RCC 7860 (cell line): ENCODE measurements at places on chromosomes 4 and X.

DNA sequence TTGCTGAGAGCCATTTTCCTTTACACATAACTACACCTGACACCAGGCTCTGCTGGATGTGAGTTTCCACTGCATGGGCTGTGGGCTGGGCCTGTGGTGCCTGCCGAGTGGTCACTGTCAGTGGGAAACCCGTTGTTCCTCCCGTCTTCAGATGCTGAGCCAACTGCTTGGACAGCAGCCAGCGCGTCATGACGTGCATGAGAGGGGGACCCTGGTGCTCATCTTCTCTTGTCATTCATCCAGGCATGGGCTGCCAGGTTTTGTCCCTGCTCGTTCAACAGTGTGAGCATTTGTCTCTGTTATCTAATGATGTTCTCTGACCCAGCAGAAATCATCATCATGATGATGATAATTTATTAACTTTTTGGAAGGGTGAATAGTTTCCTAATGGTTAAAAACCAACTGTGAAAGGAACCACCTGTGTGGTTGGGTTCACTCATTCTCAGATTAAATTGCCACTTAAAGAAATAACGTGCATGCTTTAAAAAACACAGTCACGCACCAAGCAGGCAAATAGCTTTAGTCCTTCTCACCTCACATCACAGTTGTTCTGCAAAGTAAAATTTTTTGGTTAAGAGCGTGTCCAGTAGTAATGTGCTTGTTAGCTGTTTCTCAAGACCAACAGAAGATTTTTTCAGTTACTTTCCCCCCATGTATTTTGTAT, 19.9 kb upstream of the CLDN34 start:
- DNase-seq, result no peak

GRCh38 chr4:47050761-47051725, 19.7 kb downstream of the GABRB1 start:
- no peak for DNase-seq

DNA sequence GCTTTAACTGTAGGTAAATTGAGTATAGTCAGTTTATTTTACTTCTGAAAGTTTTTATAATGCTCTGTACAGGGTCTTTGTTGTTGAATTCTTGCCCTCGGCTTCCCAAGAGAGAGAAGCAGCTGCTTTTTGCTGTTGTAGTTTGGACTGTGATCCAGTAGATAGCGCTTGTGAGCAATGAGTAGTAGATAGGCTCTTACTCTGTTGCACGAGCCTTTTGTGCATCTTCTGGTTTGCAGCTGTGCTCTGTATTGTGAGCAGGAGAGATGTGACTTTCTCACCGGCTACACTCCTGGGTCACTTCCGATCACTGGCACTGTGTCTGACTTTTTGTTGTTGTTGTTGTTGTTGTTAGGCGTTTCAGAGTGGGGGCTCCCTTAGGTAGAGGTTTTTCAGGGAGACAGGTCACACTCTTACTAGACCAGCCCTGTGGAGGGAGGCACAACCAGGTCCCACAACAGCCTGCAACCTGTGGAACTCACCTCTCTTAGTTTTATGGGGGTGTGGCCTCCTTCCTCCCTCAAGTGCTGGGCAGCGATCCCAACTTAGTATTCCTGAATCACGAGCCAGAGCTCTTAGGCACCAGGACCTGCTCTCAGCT, 822.1 kb upstream of the GALNTL6 start:
- DNase-seq, result no peak

- DNase-seq, result no peak
These were observed 743.7 kb downstream of the C4orf33 start for GRCh38 chr4:129839687-129840086.

GRCh38 chrX:151228935-151229334, 52.6 kb downstream of the GPR50 start:
- DNase-seq, result no peak

- peak; percentile 16 for DNase-seq
These were observed 1.2 kb downstream of the PPARGC1A start for GRCh38 chr4:23888421-23889319.

- DNase-seq, result peak; percentile 21
These were observed 69.8 kb upstream of the CAPN6 start for GRCh38 chrX:111340054-111340453.

DNA sequence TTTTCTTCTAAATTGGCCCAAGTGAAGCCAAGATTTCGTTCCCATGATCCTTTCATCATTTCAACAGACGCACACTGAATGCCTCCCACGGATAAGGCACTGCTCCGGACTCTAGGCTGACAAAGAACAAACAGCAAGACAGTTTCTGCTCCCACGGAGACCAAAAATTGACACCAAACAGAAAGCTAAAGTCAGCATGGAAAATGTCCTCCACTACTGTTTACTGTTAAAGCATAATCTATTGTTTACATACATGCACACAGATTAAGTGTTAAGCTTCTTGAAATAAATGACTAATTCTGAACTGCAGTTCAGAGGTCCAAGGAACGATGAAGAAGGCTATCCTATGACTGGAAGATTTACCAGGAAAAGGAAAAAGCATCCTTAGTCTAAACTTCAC, 199.6 kb downstream of the AASDH start:
- DNase-seq, result no peak

- no peak for DNase-seq
These were observed 79.2 kb downstream of the TRIML1 start for GRCh38 chr4:188218392-188218791.

DNA sequence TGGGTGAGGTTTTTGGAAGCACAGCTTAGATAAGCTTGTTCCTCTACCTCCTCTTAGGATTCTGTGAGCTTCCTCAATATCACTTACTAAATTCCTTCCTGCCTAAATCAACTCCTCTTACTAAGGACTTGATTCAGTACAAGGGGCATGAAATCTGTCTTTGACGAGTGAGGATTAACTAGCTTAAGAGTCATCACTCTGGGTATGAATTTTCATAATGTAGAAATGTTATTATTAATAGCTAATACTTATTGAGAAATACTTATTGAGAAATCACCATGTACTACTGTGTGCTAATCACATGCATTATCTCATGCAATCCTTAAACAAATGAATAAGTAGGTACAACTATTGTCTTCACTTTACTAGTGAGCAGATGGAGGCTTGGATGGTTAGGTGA, 28.6 kb downstream of the TRPC3 start:
- DNase-seq, result no peak
